NCI-H2029 treated with DMSO at 0.1 percent for 48 hours (cell line): ENCODE measurements at places on chromosomes 7 and 10.

- DNase-seq: no peak
Observed at GRCh38 chr7:586494-586893, 66.8 kb upstream of the PDGFA start.

GRCh38 chr7:129298268-129298893, 73.6 kb downstream of the AHCYL2 start:
- no peak for DNase-seq

GRCh38 chr7:137538361-137538762, 194.8 kb upstream of the PTN start:
- no peak for DNase-seq

DNA sequence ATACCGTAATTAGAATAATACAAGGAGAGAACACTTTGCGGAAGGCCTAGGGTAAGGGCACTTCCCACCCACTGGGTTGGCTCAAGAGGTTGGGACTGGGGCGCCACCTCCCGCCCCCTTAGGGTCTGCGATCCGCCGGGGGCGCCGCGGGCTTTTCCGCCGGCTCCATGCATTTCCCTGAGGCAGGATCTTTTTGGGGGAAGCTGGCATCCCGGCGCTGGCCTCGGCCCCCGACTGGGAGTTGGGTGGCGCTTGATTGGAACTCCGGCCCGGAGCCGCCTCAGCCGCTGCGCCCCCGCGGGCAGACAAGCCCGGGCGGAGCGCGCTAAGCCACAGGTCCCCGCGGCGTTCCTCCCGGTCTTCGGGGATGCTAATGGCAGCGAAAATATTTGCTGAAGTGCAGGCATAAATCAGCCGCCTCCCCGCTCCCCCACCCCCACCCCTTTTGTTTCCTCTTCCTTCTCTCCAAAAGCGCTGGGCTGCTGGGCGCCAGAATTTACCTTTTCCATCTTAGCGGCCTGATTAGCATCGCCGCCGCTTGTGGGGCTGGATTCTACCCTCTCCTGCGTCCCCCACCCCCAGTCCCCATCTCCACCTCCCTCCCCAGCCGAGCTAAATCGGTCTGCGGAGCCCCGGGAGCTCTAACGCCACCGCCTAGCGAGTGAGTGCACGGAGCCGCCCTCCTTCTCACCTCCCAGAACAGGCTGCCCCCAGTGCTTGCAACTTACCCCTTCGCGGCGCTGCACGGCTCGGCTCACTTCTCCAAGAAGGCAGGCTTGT, 5.1 kb downstream of the UNC5B start:
- no peak for DNase-seq

DNA sequence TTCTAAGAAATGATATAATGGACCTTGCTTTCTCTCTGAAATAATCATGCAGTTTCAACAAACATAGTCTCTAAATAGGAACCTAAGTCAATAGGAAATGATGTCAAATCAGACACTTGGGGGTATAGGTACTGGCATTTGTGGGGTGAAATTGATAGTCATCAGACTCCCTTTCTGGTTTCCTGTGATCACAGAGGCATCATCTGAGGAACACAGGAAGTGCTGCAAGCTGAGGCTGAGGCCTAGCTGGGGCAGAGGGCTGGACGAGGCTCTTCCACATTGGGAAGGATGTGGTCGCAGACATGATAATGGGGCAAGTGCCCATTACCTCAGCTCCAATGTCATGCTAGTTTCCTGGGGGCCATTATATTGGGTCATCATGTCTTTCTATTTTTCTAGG, 33.5 kb upstream of the TARP start:
- no peak for DNase-seq

DNA sequence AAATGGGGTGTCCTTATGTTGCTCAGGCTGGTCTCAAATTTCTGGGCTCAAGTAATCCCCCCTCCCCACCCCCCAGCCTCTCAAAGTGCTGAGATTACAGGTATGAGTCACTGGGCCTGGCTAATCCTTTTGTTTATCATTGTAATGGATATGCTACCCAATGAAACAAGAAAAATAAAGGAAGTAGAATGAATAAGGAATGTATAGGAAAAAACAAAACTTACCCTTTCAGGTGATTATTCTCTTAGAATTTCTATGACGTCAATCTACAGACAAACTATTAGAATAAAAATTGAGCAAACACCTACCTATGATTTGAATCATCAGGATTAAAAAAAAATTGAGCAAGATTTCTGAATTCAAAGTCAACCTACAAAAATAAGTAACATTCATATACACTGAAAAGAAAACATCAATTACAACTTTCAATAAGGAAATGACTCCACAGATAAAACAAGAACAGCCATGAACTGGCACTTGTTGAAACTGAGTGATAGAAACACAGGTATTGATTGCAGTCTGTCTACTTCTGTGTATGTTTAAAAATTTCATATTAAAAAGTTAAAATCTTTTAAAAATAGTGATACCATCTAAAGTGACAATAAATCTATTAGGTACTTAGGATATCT, 12.2 kb downstream of the ADAM12 start:
- DNase-seq: no peak
